ENCODE measurements at places on chromosomes 6 and 20.

DNA sequence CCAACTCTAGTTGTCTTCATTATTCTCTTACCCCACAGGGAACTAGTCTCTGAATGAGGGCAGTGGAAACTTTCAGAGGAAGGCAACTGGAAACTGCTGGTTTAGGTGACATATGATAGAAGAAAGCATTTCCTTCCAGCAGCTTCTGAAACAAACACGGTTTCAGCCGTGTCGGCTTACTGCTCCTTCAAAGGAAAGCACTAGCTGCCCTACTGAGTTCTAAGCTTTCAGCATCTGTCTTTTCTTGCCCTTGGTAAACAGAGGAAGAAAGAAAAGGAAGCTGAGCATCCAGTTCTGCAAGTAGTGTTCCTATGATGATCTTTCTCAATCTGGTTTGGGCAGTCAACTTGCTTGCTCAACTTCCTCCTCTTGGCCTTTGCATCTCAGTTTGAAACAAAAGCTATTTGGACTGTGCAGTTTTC lies 117.5 kb upstream of the CEP85L start:
- no peak for DNase-seq

DNA sequence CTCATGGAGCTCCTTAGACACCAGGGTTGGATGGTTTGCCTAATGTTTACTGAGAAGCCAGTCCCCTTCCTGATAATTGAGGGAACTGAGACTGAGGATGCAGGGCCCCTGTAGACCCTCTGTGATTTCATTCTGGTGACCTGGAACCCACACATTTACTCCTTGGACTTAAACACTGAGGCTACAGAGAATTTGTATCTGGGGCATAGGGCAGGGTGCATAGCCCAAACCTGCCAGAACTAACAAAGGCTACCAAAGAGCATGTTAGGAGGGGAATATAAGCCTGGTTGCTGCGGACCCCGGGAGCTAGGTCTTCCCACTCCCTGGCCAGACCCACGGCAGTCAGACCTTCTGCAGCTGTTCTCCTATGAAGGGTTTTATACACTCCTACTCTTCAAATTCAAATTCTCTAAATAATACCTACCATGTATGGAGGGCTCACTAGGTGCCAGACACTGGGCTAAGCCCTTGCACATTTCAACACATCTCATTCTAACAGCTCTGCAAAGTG lies 19.7 kb downstream of the DAAM2 start:
- DNase-seq = no peak

DNA sequence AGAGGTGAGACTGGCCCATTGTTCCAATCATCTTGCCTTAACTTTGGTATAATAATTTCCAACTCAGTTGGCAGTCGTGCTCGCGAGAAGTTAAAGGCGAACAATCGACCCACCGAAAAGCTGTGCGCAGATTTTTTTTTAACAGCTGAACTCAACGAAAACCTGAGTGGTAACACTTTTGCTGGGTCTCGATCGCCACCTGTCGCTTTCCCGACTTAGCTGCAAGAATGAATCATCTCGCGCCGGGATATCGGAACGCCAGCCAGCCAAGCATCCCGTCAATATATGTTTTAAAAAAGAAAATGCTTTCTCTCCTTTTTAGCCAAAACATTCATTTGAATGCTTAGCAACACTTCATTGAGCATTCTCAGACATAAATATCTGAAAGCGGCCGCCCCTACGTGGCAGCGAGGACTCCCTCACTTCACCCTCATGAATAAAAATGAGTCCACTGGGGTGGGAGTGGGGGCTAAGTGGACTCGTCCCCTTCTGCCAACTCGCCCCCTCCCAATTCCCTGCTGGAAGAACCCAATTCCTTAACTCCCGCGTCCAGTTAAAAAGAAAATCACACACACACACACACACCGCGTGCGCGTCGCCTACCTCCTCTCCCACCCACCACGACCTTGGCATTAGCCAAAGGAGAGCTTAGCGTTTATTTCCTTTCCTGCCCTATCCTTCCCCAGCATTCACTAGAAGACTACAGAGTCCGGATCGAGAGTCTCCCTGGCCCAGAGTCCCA lies 1.5 kb downstream of the COL12A1 start:
- DNase-seq = peak; percentile 95

- peak; percentile 35 for DNase-seq
Observed at GRCh38 chr6:105733556-105734162, 330.8 kb upstream of the PREP start.

DNA sequence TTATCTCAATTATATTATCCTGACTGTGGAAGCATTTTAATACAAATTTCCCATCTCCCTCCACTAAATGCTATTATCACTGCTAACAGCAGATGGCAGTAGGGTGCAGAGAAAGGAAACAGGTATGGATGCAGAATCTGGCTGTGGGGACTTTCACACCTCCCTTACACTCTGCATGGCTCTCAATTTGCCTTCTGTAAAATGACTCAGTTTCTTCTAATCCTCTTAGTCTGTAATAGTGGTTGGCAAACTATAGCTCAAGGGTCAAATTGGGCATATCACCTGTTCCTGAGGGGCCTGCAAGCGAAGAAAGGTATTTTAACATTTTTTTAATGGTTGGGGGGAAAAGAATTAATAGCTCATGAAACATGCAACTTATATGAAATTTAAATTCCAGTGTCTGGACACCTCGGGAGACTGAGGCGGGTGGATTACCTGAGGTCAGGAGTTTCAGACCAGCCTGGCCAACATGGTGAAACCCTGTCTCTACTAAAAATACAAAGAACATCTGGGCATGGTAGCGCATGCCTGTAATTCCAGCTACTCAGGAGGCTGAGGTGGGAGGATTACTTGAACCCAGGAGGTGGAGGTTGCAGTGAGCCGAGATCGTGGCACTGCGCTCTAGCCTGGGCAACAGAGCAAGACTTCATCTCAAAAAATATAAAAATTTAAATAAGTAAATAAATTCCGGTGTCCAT lies 83.5 kb downstream of the ZMYND8 start:
- DNase-seq = peak; percentile 72

DNA sequence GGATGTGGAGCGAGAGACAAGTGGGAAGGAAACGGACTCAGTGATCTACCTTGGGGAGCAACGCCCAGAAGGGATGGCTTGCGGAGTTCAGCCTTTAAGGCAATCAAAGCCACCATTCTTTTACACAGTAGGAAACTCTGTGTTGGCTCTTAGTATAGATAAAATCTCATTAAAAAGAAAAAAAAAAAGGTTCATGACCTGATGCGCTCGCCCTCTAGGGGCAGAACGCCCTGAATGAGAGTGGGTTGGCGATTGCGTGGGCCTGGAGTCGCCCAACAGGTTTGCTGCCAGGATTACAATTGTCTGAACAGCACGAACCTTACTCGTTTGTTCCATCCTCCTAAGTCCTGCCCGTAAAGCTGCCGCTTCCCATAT lies 1.2 kb downstream of the TPD52L1 start:
- DNase-seq = no peak

- no peak for DNase-seq
Observed at GRCh38 chr20:63048516-63049190, 41.9 kb upstream of the BHLHE23 start.

- DNase-seq = no peak
Observed at GRCh38 chr20:39214828-39215227, 252.7 kb downstream of the DHX35 start.

DNA sequence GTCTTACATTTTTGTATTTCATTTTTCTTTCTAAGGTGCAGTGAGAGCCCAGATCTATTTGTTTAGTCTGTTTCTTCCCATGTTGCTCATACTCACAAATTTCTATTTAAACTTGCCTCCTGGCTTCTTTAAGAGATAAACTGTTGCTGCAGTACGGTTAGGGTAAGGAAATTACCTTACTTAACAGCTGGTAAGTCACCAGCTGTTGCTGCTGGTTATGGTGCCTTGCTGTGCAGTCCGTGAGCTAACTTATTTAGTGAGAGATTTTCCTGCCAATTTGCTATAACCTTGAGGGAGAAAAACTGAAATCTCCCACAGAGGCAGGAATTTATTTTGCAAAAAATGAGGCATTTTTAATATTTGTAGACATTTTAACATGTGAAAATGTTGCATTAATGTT lies 261.0 kb downstream of the UST start:
- DNase-seq = no peak

DNA sequence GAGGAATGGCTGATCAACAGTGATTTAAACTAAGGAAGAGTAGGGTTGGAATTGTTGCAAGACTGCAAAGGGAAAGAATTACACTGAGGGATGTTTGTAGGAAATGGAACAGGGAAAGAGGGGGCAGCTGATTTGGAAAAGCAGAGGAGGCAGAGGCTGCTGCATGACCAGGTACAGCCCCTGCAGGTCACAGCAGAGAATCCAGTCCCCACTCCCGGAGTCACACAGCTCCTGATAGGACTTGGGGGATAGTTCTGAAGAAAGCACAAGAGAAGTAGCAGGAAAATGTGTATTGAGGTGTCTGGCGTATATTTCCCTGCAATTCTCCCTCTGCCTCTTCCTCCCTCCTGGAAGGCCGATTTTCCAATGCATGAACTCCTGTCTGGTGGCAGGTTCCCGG lies 92.5 kb upstream of the PDE10A start:
- DNase-seq = no peak

DNA sequence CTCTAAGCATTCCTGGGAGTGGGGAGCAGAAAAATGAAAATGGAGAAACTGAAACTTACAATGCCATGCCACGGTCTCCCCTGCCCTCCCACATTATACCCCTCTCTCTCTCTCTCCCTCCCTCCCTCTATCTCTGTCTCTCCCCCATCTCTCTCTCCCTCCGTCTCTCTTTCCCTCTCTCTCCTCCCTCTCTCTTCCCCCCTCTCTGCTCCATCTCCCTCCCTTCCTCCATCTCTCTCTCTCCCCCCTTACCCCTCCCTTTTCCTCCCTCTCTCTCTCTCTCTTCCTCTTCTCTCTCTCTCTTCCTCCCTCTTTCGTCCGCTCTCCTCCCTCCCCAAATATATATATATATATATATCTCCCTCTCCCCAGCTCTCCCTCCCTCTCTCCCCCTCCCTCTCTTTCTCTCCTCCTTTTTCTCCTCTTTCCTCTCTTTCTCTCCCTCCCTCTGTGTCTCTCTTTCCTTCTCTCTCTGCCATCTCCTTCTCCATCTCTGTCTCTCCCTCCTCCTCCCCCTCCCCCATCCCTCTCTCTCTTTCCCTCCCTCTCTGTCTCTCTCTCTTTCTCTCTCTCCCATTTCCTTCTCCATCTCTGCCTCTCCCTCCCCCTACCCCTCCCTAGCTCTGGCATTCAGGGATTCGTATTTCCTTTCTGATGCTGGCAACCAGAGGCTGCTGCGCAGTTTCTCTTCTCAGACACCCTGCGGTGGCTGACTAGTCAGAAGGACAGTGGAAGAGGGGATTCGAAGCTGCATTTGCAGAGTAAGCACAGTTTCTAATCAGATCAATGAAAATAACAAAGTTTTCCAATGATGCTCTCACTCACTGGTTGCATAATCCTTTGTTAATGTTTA lies 13.9 kb upstream of the VAPB start:
- peak; percentile 82 for DNase-seq

- DNase-seq = peak; percentile 47
Observed at GRCh38 chr20:62808211-62808865, 3.7 kb downstream of the OGFR start.

GRCh38 chr20:45538209-45538799 lies 978 bp downstream of the WFDC6 start:
- DNase-seq = no peak

- DNase-seq = peak; percentile 10
Observed at GRCh38 chr6:75460681-75461080, 32.9 kb downstream of the FILIP1 start.

DNA sequence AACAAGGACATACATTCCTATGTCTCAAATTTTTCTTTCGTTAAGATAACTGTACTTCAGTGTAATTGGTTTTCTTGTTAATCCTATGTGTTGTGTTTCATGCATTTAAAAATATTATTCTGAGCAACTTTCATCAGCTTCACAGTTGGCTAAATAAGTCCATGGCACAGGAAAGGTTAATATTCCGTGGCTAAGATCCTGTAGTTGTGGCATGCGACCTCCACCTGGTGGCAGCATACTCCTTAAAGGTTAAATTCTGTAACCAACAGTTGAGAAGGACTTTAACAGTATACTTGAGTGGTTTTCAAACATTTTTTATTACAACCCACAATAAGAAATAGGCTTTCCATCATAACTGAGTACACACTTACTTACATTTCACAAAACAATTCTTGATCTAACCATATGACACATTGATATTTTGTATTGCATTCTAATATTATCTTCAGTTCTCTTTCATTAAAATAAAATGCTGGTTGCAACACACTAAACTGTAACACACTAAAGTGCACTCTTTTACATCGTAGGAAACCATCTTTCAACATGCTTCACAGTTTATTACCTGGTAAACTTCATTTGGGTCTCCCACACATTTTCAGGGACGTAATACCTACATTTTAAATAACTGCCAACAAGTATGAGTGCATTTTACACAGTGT lies 118.3 kb downstream of the SLX4IP start:
- DNase-seq = peak; percentile 71

DNA sequence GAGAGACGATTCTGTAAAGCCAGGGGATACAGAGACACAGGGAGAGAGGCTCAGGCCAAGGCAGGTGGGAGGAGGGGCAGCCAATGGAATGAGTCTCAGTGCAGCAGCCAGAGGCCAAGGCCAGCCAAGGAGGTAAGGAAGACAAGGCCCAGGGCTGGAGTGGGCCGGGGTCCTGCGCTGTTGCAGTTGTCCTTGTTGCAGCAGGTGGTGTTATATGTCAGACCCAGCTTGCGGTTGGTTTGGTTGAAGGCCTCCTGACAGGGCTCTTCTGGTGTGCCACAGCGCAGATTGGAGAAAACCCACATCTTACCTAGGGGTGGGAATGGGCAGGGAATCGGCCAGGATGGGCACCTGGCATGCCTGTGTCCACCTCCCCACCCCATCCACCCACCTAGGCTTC lies 2.5 kb downstream of the LY6G6C start:
- DNase-seq = no peak

GRCh38 chr6:82364087-82365015 lies 734 bp downstream of the TPBG start:
- DNase-seq = peak; percentile 76

GRCh38 chr20:1473246-1474220 lies 6.9 kb upstream of the NSFL1C start:
- DNase-seq = no peak

Measured in fibroblast of skin of abdomen (primary cell).